ENCODE measurements at places on chromosomes 7 and 10. TPM values are rescaled to one million over a fixed set of nuclear protein-coding genes. Genes with fewer than 3 reads are reported as not detected.

PNLIPRP2 gene
- not detected for polyA plus RNA-seq

ADAM8 gene
- polyA plus RNA-seq, result 94.3 TPM

CHST12 gene
- polyA plus RNA-seq, result 10.2 TPM

MUC3A gene
- polyA plus RNA-seq, result 0.77 TPM

FAM25A gene
- polyA plus RNA-seq, result 1.4 TPM

NPY4R2 gene
- polyA plus RNA-seq, result not detected

PSD gene
- 0.15 TPM for polyA plus RNA-seq

FAM25G gene
- 0.36 TPM for polyA plus RNA-seq

NEUROG3 gene
- polyA plus RNA-seq, result not detected

DNA sequence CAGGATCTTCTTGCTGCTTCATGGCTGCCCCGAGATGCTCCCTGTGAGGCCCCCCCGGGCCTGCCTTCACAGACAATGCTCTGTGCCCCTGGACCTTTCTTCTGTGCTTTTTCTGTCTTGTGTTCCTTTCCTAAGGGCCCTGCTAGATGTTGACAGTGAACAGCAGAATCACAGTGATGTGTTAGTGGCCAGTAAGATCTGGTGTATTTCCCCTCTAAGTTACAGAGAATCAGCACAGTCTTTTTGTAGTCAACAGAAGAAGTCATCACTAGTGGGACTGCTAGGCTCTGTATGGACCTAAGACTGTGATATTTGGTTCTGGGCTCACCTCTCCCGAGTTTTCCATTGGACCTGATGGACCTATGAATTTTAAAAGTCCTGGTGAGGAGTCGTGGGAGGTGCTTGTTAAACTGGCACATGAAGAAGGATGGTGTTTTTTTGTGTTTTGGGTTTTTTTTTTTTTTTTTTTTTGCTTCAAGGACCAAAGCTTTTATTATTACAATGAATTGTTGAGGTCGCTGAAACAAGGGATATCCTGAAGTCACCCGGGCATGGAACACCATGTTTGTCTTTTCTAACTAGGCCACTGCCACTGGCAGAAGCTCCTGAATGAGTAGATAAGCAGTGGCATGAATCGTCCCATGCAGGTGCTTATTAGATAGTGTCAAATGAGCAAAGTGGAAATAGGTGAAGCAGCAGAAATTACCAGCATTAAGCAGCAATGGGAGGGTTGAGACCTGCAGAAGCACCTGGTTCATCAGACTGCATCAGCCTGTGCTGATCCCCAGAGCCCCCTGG lies 194.8 kb downstream of the CELF2 start:
- DNase-seq, result no peak

DHTKD1 gene
- polyA plus RNA-seq, result 7.2 TPM

DNA sequence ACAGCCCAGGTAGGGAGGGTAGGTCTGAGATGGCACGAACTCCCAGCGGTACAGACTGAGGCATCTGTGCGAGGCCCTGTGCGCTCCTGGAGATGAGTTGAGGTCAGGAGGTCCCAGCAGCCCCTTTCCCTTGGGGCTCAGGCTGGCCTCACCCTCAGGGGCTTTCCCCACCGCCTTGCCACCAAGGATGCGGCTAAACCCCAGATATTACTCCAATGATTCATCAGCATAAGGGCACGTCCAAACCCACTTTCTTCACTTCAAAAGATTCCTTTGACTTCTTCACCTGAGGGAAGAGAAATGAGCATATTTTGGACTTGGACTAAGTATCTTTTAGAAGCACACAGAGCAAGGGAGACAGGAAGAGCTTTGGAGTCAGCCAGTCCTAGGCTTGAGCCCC lies 20.3 kb downstream of the UROS start:
- DNase-seq, result peak; percentile 51

- no peak for DNase-seq
Measured at GRCh38 chr7:73833251-73833919, 2.6 kb downstream of the CLDN4 start.

DNA sequence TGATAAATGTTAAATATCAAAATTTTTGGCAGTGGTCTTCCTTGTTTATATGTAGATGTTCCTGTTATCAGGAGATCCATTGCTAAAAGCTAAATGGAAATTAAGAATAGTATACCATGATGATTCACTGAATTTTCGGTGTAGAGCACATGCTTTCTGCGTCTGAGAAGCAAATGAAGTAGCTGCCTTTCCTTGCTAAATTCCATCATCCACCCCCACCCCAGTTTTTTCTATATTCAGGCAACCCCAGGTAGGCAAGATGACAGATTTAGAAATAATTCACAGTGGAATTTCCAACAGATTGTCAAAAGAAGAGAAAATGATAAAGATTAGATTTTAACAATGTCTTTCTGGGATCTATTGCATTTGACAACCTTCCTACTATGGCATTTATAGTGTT lies 231.9 kb downstream of the PLXDC2 start:
- no peak for DNase-seq

- peak; percentile 70 for DNase-seq
Measured at GRCh38 chr7:32036557-32036956, 33.6 kb downstream of the PDE1C start.

DNA sequence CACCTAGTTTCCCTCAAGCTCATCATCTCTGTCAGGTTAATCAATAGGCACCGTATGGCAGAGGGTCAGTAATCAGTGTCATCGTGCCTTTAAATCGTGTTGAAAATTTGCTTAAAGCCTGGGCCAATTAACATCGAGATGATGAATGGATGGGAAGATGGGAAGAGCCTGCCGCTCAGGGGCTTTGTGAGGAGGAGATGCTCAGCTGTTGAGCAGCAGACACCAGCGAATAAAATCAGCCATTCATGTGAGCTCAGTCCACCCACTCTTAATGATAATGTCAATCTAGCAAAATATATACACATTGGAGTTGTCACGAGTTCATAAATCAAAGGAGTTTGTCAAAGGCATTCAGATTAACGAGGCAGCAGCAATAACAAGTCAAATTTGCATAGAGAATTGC lies 97.7 kb downstream of the BTRC start:
- DNase-seq, result no peak

GRCh38 chr7:155073922-155074321 lies 3.8 kb downstream of the HTR5A start:
- no peak for DNase-seq

GRCh38 chr10:132383101-132383500 lies 13.9 kb upstream of the PWWP2B start:
- no peak for DNase-seq

- DNase-seq, result no peak
Measured at GRCh38 chr10:117677890-117678500, 135.4 kb downstream of the EMX2 start.

IL6 gene
- polyA plus RNA-seq, result not detected

DNA sequence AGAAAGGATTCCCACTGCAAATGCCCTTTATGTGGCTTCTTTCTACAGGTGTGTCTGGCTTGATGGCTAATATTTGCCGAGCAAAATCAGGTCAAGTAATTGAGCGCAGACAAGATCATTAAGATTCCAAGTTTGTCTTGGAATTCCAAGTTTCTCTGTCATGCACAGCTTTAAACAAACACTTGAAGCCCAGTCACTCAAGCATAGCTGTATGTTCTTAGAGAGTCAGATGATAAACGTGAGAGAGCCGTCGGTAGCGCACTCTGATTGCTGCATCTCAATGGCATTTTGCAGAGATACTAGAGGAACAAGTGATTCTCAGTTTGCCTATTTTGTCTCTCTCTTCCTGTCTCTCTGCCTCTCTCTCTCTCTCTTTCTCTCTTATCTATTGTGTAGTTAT lies 658 bp downstream of the DMBT1 start:
- no peak for DNase-seq

DNA sequence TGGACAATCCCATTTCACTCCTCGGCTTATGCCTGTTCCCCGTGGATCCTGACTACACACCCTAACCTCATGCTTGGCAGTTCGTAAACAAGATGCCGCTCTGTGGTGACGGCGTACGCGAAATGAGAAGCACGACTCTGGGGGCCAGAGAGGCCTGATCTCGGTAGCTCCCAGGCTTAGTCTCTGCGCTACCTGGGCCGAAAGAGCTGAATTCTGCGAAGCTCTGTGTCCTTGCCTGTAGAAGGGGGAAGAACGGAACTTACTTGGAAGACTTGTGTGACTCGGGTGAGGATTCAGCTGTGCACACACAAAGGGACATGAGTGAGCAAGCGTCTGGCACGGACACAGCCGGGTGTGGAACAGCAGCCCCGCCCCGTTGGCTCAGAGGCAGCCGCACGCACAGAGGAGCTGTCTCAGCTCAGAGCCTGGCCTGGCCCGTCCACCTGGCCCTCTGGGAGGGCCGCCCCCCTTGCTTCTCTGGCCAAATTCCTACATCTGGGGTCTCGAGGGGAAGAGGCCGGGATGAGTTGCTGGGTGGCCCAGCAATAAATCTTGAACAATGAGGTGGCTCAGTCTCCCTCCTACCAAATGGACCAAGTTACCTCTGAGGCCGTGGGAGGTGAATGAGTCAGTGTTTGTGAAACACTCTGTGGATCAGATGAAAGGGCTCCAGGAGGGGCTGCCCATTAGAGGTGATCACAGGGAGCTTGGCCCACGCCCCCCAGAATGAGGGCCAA lies 83.8 kb downstream of the PDGFA start:
- peak; percentile 50 for DNase-seq

GRCh38 chr7:85454904-85455303 lies 268.0 kb upstream of the SEMA3D start:
- DNase-seq, result no peak

GSDME gene
- polyA plus RNA-seq, result 64.3 TPM

DRGX gene
- not detected for polyA plus RNA-seq

DNA sequence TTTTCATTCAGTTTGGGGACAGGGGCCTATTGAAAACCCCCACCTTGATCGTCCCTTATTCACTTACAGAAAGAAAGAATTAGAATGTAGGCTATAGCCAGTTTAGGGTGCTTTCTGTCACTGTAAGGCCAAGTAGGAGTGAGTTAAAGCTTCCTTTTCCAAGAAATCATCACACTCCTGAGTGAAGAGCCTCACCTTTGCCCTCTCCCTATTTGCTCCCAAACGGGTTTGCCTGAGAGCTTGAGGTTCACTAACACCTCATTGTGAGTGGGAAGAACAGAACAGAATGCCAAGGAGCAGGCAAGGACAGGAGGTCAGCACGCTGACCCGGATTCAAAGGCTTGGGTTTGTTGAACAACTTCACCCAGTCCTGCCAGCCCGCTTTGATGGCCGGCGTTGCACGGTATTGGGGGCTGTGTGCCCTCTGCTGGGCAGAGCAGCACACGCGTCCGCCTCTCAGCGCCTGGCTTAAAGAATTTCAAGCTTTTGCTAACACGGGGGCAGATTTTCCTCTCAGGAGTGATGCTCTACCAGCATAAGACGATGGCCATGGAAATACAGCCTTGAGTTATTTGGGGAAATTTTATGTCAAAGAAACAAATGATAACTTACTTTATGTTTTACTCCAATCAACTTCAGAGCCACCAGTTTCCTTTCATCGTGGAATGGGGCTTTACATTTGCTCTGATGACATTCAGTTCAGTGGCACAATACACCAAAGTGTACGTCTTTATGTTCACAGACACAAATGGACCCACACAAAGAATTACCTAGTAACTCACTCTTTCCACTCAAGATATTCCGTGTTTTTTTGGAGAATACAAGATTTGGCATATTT lies 470.0 kb downstream of the SUGCT start:
- DNase-seq, result no peak

SPDYE8 gene
- not detected for polyA plus RNA-seq

- no peak for DNase-seq
Measured at GRCh38 chr10:17007418-17007770, 122.2 kb downstream of the CUBN start.

GRCh38 chr7:151695951-151696541 lies 176.4 kb upstream of the RHEB start:
- peak; percentile 59 for DNase-seq

DNA sequence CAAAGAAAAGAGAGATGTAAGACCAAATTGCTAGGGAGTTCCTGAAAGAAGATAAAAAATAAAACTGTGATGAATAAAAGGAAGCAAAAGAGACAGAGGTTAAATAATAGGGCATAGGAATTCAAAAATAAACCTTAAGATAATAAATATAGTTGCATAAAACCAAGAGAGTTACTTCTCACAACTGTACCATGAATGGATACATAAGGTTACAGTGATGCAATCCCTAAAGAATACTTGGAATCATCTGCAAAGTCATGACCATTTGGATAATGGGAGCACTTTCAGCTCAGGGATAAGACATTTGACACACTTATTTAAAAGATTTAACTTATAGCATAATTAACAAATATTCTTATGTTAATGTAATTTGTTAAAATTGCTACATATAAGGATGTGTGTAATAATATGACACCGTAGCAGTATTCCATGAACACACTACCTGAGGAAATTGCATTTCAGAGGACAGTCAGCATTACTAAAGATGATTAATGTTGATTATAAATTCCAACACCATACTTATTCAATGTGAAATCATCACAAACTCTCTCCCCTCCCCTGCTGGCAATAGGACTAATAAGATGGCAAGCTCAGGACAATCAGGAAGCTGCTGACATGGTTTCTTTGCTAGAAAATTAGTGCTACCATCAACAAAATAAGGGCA lies 202.1 kb upstream of the AKR1E2 start:
- no peak for DNase-seq

DNA sequence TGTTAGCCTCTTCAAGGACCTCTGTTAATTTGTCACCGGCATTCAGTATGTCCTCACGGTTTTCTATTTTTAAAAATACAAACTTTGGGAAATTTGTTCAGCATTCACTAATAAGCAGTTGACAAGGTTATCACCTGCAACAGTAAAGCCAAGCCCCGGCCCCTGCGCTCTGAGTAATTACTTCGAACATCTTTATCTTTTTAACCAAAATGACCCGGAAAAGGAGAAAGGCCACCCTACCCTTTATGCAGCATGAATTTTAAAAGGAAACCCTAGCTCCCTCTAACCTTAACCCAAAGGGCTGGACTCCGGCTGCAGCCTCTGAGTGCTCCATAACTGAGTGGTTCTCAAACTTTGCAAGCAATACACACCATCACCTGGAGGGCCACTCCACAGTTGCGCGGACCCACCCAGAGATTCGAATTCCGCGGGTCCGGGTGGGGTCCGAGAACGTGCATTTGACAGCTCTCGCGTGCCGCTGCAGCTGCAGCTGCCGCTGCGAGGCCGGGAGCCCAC lies 940 bp downstream of the NSMCE4A start:
- DNase-seq, result no peak

GRCh38 chr7:159006610-159007130 lies 138.0 kb downstream of the VIPR2 start:
- DNase-seq, result no peak

PFKFB3 gene
- polyA plus RNA-seq, result 8.4 TPM

- DNase-seq, result no peak
Measured at GRCh38 chr7:16187131-16187530, 234.2 kb downstream of the CRPPA start.

TUBGCP2 gene
- 88.8 TPM for polyA plus RNA-seq

DNA sequence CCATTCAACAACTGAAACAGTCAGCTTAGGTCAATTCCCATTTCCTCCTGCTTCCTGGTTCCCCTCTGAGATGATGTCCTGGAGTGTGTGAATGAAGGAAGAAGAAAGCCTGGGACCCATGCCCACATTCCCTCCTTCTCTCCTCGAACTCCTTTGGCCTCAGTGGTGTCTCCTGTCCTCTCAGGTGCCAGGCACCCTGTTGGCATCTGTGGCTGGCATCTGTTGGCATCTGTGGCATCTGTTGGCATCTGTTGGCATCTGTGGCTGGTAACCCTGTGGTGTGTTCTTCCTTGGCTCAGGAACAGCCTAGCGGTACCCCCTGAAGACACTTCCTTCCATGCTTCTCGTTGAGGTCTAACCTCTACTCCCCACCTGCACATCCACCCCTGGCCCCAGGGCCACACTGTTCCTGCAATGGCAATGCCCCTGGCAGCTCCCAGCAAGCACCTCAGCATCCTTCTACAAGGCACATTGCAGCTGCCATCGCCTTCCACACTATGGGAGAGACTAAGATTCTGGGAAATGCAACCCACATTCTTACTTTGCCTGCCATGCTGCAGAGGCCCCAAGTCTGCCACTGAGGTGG lies 114.4 kb upstream of the NEBL start:
- DNase-seq, result no peak

GRCh38 chr7:90626013-90626412 lies 29.9 kb downstream of the CDK14 start:
- DNase-seq, result peak; percentile 32
